ENCODE measurements at places on chromosomes 3 and 15. TPM values are rescaled to one million over a fixed set of nuclear protein-coding genes. Genes with fewer than 3 reads are reported as not detected.

GRCh38 chr3:148373961-148374360, 323.7 kb upstream of the AGTR1 start:
- no peaks in the 10 kb centered on the region for H3K27me3 ChIP-seq
- H3K27ac ChIP-seq: no peak overlapping the region
- no peak overlapping the region for H3K4me3 ChIP-seq
- H3K4me1 ChIP-seq: no peaks in the 10 kb centered on the region
- no peaks in the 10 kb centered on the region for H3K36me3 ChIP-seq

DNA sequence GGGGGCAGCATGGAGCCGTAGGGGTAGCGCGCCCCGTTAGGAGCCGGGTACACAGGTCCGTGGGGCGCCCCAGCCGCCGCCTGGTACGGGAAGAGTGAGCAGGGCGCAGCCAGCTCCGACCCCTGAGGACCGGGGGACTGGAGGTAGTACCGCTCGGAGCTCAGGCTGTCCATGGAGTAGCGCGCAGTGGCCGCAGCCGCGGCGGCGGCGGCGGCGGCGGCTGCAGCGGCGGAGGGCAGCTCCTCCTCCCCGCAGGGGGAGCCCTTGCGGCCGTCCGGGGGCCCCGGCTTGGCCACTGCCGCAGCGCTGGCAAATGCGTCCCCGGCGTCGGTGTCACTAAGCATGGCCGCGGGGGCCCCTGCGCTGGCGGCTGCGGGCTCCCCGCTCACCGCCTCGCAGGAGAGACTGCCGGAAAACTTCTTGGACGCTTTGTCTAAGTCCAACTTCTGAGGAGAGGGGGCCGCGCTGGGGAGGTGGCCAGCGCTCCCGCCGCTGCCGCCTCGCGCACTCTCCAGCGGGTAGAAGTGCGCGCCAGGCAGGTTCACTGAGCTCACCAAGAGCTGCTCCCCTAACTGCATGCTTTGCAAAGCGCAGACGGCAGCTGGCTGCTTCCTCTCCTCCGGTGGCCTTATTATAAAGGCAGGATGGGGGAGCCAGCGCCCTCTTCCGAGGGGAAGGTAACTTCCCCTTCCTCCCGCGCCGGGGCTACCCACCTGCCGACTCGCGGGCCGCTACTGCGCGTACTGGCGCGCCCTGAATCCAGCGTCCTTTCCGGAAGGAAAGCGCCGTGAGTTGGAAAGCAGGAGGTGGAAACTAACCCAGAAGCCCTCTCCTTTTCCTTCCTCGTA, at the start of gene EOMES:
TSS of gene EOMES (minus strand) at position 607 of the 848 bp plus-strand sequence. CDS start at position 578, 29 bp downstream.
- no peaks in the 10 kb centered on the region for H3K36me3 ChIP-seq
- H3K27ac ChIP-seq: no peak within 1 kb of the TSS
- no peaks in the 10 kb centered on the region for H3K4me1 ChIP-seq
- DNase-seq: no peak
- peak within 1 kb of the TSS; percentile 45 for H3K4me3 ChIP-seq

GRCh38 chr3:128875556-128876120, 3.8 kb upstream of the ACAD9 start:
- no peaks in the 10 kb centered on the region for H3K27me3 ChIP-seq
- no peaks in the 10 kb centered on the region for H3K4me1 ChIP-seq
- H3K36me3 ChIP-seq: no peaks in the 10 kb centered on the region
- no peak overlapping the region for H3K4me3 ChIP-seq
- no peak for DNase-seq

DNA sequence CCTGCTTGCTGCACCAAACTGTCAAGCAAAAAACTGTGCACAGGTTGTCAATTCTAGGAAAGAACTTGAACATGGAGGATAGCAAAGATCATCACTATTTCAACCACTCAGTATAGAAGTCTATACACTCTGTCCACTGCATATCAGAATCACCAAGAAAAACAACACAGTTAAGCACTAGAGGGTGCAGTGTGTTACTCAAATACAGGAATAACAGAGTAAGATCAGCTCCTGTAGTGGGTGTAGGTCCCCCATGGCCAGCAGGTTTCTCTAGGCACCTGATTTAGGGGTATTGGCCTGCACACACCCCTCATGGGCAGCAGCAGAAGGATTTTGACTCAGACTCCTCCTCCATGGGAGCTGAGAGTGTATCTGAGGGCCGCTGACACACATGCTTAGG, 464.1 kb downstream of the EPHA6 start:
- H3K27me3 ChIP-seq: no peaks in the 10 kb centered on the region
- H3K36me3 ChIP-seq: no peaks in the 10 kb centered on the region
- no peaks in the 10 kb centered on the region for H3K4me1 ChIP-seq
- no peak for DNase-seq
- H3K27ac ChIP-seq: no peak overlapping the region
- H3K4me3 ChIP-seq: no peak overlapping the region

DNA sequence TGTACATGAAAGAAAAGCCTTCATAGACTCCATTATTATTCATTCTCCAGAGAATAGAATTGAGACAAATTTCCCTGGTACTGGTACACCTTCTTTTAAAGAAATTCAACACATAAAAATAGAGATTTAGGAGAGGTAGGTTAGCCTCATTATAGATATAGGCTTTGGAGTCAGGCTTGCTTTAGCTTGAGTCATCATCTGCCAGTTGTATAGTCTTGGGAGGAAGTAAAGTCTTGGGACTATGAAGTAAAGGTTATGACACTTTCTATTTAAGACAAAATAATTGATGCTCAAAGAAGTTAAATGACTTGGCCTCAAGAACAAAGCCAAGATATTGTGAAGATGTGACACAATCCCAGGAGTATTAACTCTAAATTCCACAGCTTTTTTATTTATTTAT, 4.3 kb downstream of the HRG start:
- H3K36me3 ChIP-seq: no peaks in the 10 kb centered on the region
- no peaks in the 10 kb centered on the region for H3K27me3 ChIP-seq
- no peaks in the 10 kb centered on the region for H3K4me1 ChIP-seq
- H3K4me3 ChIP-seq: no peak overlapping the region
- DNase-seq: no peak

DNA sequence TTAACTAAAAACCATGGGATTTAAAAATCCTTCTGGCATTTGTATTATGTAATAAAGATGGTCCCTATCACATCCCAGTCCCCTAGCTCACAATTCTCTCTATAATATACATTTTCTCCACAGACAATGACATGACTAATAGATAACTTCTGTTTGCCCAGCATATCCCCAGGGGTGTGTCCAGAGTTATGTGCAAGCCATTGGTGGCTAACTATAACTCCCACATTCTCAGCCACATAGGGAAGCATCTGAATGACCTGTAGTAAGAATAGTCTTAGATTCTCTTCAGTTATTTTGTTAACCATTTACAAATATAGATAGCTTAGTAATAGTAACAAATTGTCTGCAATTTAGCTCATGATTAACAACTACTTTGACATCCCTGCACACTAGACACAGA, 52.2 kb upstream of the RBSN start:
- no peak overlapping the region for H3K27ac ChIP-seq
- H3K4me3 ChIP-seq: no peak overlapping the region
- no peaks in the 10 kb centered on the region for H3K36me3 ChIP-seq
- no peaks in the 10 kb centered on the region for H3K4me1 ChIP-seq

DNA sequence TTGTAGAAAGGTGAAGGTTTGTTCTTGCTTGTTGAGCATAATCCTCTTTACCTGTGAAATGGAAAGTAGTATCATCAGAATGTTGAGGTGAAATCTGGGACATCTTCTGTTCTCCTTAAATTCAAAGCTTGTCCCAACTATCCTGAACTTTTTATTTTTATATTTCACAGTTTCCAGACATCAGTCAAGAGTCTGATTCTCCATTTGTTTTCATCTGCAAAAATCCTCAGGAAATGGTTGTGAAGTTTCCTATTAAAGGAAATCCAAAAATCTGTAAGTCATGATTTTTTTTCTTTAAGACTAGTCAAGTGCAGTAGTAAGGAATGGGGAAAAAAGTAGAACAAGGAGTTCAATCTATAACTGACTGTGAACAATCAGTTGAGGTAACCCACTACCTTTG, 15.5 kb upstream of the ZNF609 start:
- H3K27ac ChIP-seq: no peak overlapping the region
- no peak for DNase-seq
- no peaks in the 10 kb centered on the region for H3K27me3 ChIP-seq
- H3K4me3 ChIP-seq: no peak overlapping the region
- no peaks in the 10 kb centered on the region for H3K4me1 ChIP-seq

DNA sequence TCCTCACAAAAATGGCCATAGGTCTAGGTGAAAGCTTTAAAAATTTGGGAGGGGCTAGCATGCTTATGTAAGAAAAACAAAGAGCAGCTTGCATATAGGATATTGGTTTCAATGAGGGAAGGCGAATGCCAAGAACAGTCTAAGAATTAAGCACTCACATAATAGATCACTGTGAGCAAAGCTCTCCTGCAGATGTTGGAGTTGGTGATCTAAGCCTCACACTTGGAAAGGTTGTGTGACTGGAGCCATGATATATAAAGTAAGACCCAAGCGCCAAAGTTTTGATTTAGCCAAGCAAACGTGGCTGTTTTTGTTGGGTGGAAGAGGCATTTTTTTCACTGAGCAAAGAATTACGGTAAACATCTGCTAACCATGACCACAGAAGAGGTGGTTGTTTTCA, 237.5 kb downstream of the FOXP1 start:
- no peaks in the 10 kb centered on the region for H3K36me3 ChIP-seq
- no peak overlapping the region for H3K4me3 ChIP-seq
- H3K27me3 ChIP-seq: no peaks in the 10 kb centered on the region
- no peaks in the 10 kb centered on the region for H3K4me1 ChIP-seq

DNA sequence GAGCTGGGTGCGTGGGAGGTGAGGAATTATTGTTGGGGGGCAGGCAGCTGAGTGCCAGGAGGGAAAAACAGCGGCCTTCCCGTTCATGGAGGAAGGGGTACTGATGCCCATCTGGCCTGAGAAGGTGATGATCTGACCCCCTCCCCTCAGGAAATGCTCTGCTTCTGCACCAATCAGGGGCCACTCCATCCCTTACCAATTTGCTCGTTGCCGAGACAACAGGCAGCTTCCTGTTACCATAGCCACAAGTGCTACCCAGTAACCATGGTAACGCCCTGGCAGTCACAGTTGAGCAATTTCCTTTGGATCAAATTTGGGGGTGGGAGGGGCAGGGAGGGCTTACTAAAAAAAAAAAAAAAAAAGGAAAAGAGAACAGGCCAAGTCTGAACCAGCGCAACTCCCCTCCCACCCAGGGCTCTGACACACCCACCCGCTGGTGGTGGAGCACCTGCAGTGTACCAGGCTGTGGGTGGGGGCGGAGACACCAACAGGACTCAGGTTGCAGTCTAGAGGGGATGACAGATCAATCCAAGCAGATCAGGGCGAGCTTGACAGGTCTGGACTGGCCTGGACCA, 13.7 kb downstream of the CELF6 start:
- DNase-seq: no peak
- no peak overlapping the region for H3K4me3 ChIP-seq
- H3K27ac ChIP-seq: no peak overlapping the region
- H3K27me3 ChIP-seq: no peaks in the 10 kb centered on the region

GRCh38 chr3:44050867-44051266, 190.8 kb upstream of the TOPAZ1 start:
- H3K36me3 ChIP-seq: no peaks in the 10 kb centered on the region
- H3K27me3 ChIP-seq: no peaks in the 10 kb centered on the region
- H3K27ac ChIP-seq: no peak overlapping the region
- no peaks in the 10 kb centered on the region for H3K4me1 ChIP-seq

DNA sequence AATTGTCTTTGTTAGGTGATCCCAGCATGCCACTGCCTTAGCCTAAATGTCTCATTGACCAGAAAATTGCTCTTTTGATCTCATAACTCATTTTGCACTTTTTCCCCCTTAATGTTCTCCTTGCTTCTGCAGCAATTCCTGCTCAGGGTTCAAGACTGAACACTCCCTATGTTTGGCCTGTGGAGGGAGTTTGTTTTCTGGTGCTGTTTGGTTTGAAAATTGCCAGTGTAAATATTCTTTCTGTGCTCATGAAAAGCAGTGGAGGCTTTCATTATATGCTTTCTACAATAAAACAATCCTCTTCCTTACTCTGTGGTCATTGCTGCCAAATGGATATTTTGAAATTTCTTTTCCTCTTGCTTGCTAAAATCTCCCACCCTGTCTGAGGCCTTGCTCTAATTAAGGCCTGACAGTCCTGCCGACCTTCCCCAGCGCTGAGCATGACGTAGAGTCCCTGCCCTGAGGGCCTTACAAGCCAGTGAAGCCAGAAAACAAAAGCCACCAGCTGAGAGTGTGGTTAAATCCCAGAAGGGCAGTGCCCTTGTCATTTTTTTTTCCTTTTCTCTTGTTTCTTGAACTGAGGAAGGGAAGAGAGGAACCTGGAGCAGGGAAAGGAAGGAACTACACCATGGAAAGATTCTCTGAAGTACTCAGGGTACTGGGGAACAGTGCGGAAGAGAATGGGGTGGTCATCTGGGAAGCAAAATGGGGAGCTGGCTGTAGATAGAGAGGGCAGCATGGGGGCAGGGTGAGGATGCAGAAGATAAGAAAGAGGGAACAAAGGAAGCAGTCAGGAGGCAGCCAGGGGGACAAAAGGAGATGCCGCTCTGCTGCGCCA, 24.8 kb downstream of the ZBTB38 start:
- H3K4me1 ChIP-seq: no peaks in the 10 kb centered on the region
- no peak for DNase-seq
- H3K27ac ChIP-seq: no peak overlapping the region
- H3K27me3 ChIP-seq: no peaks in the 10 kb centered on the region

DNA sequence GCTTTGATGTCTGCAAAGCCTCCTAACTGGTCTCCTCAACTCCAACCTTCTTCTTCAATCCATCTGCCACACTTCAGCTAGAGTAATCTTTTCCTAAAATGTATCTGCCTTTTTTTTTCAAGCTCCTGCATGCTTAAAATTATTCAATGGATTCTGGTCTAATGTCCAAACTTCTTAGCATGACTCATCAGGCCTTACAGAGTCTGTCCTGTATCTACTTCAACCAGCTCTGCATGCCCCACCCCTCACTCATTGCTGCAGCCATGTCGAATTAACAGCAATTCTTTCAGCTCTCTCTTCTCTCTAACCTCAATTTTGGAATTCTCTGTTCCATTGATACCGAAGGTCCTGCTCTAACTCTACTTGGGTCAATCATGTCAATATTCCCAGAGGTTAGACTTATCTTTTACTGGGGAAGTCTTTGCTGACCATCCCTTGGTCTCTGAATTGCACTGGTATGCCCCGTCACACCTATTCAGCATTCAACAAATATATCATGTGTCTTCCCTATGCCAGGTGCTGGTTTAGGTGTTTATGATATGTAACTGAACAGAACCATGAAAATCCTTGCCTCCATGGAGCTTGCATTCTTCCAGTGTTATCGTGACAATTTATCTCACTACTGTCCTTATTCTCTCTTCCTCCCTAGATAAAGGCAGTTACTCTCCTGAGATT, 88.5 kb upstream of the NANOGP8 start:
- H3K4me1 ChIP-seq: no peaks in the 10 kb centered on the region
- H3K27me3 ChIP-seq: no peaks in the 10 kb centered on the region
- DNase-seq: no peak
- no peak overlapping the region for H3K4me3 ChIP-seq
- no peaks in the 10 kb centered on the region for H3K36me3 ChIP-seq

GRCh38 chr3:16481546-16481897, 32.0 kb downstream of the RFTN1 start:
- no peak for DNase-seq
- no peaks in the 10 kb centered on the region for H3K4me1 ChIP-seq
- H3K27me3 ChIP-seq: no peaks in the 10 kb centered on the region
- peak overlapping the region; percentile 24 for H3K27ac ChIP-seq
- H3K4me3 ChIP-seq: no peak overlapping the region

The KNL1 gene
- total RNA-seq: 0.51 TPM

The ARGFX gene
- not detected for total RNA-seq

The FGF7 gene
- total RNA-seq: 28.5 TPM
